Cardiac muscle cell (in vitro differentiated cells and primary cell): ENCODE measurements at places on chromosomes 1 and 21.
A peak's percentile ranks its signal among the peaks of the same experiment; 100 is the strongest.

DNA sequence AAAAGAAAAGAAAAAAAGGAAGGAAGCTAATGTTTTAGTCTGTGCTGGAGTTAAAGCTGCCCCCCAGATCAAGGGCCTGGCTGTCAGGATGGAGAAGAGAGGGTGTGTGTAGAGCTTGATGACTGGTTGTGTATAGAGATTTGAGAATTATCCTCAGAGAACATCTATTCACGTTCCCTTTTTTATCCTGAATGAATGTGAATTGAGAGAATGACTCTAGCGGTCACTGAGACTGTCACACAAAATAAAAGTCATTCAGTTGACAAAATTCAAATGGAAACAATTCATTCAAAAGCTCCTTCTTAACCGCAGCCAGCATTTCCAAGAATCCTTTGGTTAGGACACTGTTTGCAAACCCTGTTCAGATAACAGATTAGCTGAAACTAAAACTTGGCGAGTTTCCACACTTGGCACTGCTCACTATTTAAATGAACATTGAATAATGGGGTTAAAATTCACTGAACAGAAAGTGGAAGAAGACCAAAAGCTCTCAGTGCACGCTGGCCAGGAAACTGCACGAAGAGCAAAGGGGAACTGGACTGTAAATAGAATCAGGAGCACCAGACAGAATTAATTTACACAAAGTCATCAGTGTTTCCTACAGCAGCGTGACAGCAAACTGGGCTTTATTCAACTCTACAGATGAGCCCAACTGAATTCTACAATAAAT, 13.6 kb upstream of the FAM89A start:
- DNase-seq, result no peak
- H3K27me3 ChIP-seq, result no peaks in the 10 kb centered on the region
- no peak overlapping the region for H3K4me3 ChIP-seq
- H3K4me1 ChIP-seq, result no peaks in the 10 kb centered on the region
- H3K27ac ChIP-seq, result no peak overlapping the region

DNA sequence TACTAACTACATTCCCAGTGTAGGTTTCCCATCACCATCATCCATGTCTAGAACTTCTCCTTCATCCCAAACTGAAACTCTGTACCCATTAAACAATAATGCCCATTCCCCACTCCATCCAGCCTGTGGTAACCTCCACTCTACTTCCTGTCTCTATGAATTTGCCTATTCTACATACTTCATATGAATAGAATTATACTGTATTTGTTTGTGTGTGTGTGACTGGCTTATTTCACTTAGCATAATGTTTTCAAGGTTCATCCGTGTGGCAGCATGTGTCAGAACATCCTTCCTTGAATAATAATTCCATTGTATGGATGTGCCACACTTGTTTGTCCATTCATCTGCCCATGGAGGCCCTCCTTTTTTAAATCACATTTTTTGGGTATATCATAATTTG, 35.7 kb downstream of the ATP2B4 start:
- H3K27me3 ChIP-seq, result peaks cover 48% of the 10 kb centered on the region
- H3K27ac ChIP-seq, result no peak overlapping the region
- no peak for DNase-seq
- H3K4me1 ChIP-seq, result no peaks in the 10 kb centered on the region
- H3K36me3 ChIP-seq, result no peaks in the 10 kb centered on the region
- no peak overlapping the region for H3K4me3 ChIP-seq

- peaks cover 7% of the 10 kb centered on the region for H3K4me1 ChIP-seq
- DNase-seq, result no peak
- no peaks in the 10 kb centered on the region for H3K36me3 ChIP-seq
- H3K27me3 ChIP-seq, result no peaks in the 10 kb centered on the region
These were observed 24.7 kb downstream of the CAPN9 start for GRCh38 chr1:230771773-230772354.

DNA sequence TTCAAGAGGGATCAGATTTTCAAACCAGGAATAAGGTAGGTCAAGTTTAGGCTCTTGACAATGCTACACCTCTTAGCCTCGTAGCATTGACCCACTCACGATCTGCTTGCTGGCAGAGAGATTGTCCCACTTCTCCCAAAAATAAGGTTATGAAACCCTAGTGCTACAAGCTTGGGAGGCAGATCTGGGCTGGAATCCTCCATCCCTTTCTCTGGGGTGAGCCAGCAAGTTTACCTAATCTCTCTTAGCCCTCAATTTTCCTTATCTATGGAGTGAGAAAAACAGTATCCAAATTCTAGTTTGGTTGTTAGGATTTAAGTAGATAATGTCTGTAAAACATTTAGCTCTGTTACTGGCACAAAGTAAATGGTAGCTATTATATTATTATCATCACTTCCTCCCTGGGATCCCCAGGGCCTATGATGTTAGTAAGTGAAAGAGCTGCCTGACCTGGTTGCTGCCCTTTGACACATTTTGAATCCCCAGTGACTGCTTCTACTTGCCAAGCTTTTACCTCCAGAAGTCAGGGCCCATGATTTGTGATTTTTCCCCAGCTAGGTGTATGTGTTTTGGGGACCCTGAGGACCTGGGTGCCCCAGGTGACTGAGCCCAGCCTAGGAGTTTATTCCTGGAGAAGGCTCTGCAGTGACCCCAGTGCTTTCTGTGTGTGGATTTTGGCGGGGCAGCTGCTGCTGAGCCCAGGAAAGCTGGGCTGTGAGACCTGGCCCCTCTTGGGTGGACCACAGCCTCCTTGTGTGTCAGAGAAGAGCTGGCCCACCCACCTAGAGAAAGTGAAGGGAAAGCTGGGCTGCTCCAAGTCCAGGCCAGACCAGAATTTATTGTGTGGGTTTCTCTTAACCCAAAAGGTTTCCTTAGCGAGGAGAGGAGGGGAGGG, 48.2 kb upstream of the VANGL1 start:
- peaks cover 5% of the 10 kb centered on the region for H3K4me1 ChIP-seq
- no peaks in the 10 kb centered on the region for H3K36me3 ChIP-seq
- no peaks in the 10 kb centered on the region for H3K27me3 ChIP-seq

- DNase-seq, result peak; percentile 83
- H3K4me1 ChIP-seq, result peaks cover 18% of the 10 kb centered on the region
- H3K27ac ChIP-seq, result no peak overlapping the region
- no peaks in the 10 kb centered on the region for H3K27me3 ChIP-seq
- no peak overlapping the region for H3K4me3 ChIP-seq
- H3K36me3 ChIP-seq, result no peaks in the 10 kb centered on the region
These were observed 30.0 kb upstream of the SGIP1 start for GRCh38 chr1:66503841-66504470.

GRCh38 chr1:60279798-60280197, 206.2 kb upstream of the C1orf87 start:
- DNase-seq, result peak; percentile 35
- H3K27ac ChIP-seq, result no peak overlapping the region
- H3K36me3 ChIP-seq, result no peaks in the 10 kb centered on the region
- no peaks in the 10 kb centered on the region for H3K27me3 ChIP-seq
- H3K4me1 ChIP-seq, result peaks cover 16% of the 10 kb centered on the region

GRCh38 chr1:101240041-101240430, 3.2 kb downstream of the S1PR1 start:
- peaks cover 30% of the 10 kb centered on the region for H3K36me3 ChIP-seq
- no peaks in the 10 kb centered on the region for H3K4me1 ChIP-seq
- DNase-seq, result no peak
- H3K27ac ChIP-seq, result no peak overlapping the region
- no peaks in the 10 kb centered on the region for H3K27me3 ChIP-seq

DNA sequence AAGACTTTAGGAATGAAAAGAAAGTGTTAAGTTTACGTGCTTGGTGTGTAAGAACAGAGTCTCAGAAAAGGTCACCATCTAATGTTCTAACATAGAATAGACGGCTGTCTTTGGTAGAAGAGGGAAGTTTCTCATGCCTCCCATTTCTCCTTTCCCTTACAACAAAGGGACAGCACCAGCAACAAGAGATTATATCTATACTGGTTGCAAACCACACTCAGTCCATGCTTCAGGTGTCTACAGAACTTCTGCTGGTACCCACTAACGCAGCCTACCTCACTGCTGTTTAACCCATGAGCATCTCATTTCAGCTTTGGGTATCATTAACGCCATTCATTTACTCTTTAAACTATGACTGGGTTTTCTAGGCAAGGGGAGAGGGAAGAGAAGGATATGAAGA, 9.2 kb upstream of the ITPKB start:
- no peak for DNase-seq
- no peaks in the 10 kb centered on the region for H3K36me3 ChIP-seq
- no peaks in the 10 kb centered on the region for H3K4me1 ChIP-seq
- no peak overlapping the region for H3K27ac ChIP-seq

- no peaks in the 10 kb centered on the region for H3K4me1 ChIP-seq
- H3K27me3 ChIP-seq, result no peaks in the 10 kb centered on the region
- H3K27ac ChIP-seq, result no peak overlapping the region
- no peaks in the 10 kb centered on the region for H3K36me3 ChIP-seq
These were observed 363.5 kb upstream of the PTBP2 start for GRCh38 chr1:96358057-96358456.

- H3K4me1 ChIP-seq, result peaks cover 23% of the 10 kb centered on the region
- H3K27me3 ChIP-seq, result peaks cover 2% of the 10 kb centered on the region
- H3K4me3 ChIP-seq, result no peak overlapping the region
- H3K27ac ChIP-seq, result no peak overlapping the region
These were observed 4.5 kb downstream of the LAD1 start for GRCh38 chr1:201394591-201394990.

GRCh38 chr21:35517865-35518264, 468.8 kb upstream of the RUNX1 start:
- H3K4me3 ChIP-seq, result no peak overlapping the region
- no peaks in the 10 kb centered on the region for H3K36me3 ChIP-seq
- no peaks in the 10 kb centered on the region for H3K27me3 ChIP-seq

GRCh38 chr1:229874136-229874535, 192.9 kb upstream of the GALNT2 start:
- no peak overlapping the region for H3K27ac ChIP-seq

GRCh38 chr1:234756066-234756774, 146.2 kb upstream of the IRF2BP2 start:
- DNase-seq, result no peak
- no peak overlapping the region for H3K4me3 ChIP-seq
- H3K36me3 ChIP-seq, result no peaks in the 10 kb centered on the region
- peaks cover 3% of the 10 kb centered on the region for H3K4me1 ChIP-seq
- no peak overlapping the region for H3K27ac ChIP-seq
- H3K27me3 ChIP-seq, result no peaks in the 10 kb centered on the region

DNA sequence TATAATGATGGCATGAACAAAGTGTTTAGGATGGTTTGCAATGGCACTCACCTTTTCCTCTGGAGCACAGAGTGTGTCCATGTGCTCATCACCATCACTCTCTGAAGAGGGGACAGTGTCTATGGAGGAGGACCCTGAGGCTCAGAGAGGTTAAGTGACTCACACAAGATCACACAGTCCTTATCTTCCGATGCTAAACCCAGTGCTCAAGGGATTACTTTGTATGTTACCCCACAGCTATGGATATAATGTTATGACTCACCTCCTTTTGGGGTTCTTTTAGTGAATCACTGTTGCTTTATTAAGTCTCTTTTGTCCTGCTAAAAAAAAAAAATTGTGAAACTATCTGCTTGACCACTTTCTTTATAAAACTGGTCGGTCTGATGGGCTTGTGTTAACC, 67.6 kb downstream of the TENT5C start:
- no peak overlapping the region for H3K27ac ChIP-seq
- H3K4me3 ChIP-seq, result no peak overlapping the region
- no peaks in the 10 kb centered on the region for H3K4me1 ChIP-seq
- H3K36me3 ChIP-seq, result no peaks in the 10 kb centered on the region
- peak; percentile 66 for DNase-seq
- H3K27me3 ChIP-seq, result no peaks in the 10 kb centered on the region
